ENCODE measurements at places on chromosomes 7 and 10.
A peak's percentile ranks its signal among the peaks of the same experiment; 100 is the strongest.

- DNase-seq = peak; percentile 48
Measured at GRCh38 chr10:49407552-49408137, 11.8 kb upstream of the DRGX start.

DNA sequence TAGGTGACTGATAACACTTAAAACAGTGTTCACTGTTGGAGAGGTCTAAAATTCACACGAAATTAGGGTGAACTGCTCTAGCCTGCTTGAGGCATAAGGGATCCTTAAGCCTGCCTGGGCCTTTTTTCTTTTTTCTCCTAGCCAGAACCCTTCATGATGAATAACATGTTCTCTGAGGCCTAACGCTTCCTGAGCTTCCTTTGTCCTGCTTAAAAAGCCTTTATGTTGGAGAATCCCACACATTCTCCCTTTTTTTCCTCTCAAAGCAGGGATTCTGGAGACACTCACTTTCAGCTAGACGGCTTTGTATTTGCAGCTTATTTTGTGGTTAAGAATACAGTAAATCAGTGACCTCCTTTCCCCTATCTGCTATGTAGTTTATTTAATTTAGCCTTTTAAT is 354.7 kb upstream of the PHF14 start:
- DNase-seq = no peak

DNA sequence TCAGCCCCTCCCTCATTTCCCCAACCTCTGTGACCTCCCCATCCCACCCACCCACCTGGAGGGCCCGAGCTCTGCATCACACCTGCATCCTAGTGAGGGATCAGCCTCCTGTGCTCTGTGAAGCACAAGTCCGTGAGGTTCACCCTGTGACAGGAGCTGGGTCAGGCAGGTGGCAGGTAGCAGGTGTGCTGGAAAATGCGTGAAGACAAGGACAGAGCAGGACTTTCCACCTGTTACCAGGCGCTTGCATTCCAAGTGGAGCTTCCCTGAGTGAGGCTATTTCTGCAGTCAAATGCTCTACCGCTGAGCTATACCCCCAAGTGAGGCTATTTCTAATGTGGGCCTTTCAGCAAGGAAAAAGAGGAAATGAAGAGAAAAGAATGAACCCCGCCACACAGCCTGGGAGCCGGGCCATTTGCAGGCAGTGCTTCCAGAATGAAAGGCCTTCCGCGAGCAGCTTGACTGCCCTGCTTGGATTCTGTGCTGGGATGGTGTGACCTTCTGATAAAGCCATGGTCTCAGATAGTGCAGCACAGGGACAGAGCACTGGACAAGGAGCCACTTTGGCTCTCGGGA is 13.3 kb upstream of the CPXM2 start:
- no peak for DNase-seq

GRCh38 chr7:51316262-51316665 is 345 bp downstream of the COBL start:
- no peak for DNase-seq

DNA sequence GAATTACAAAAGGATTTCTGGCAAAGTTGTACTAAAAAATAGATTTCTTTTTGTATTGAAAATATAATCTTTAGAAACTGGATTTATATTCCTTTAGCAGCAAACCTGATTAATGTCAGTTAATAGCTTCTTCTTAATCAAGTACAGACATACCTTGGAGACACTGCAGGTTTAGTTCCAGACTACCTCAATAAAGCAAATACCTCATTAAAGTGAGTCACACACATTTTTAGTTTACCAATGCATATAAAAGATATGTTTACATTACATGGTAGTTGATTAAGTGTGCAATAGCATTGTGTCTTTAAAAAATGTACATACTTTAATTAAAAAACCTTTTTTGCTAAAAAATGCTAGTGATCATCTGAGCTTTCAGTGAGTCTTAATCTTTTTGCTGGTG is 215.0 kb downstream of the BICC1 start:
- DNase-seq = no peak

- DNase-seq = no peak
Measured at GRCh38 chr10:103803941-103804340, 51.4 kb downstream of the SH3PXD2A start.

DNA sequence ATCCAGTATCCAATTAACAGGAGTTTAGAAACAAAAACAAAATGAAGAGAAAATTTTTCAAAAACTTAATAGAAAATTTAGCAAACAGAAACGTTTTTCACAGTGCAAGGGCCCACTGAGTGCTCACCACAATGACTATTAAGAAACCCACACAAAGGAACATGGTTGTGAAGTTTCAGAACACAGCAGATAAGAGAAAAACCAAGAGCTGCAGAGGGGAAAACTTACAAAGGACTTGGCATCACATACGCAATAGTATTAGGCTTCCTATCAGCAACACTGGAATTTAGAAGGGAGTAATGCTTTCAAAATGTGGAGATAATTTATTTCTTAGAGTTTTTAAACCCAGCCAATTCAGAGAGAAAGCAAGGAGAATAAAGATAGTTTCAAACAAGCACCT is 1.7 kb upstream of the C7orf25 start:
- no peak for DNase-seq

DNA sequence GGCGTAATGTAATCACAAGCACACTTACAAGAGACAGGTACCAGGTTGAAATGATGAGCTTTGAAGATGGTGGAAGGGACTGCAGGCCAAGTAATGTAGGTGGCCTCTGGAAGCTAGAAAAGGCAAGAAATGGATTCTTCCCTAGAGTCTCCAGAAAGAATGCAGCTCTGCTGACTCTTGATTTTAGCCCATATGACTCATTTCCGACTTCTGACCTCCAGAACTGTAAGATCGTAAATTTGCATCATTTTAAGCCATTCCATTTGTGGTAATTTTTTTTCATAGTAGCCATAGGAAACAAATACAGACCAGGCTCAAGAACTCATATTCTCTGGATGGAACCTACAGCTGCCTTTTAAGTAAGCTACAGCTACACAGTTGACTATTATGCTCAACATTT is 315.5 kb downstream of the MAGI2 start:
- DNase-seq = no peak

- no peak for DNase-seq
Measured at GRCh38 chr10:30979956-30980355, 51.7 kb downstream of the ZNF438 start.

GRCh38 chr7:112546723-112547513 is 66.1 kb downstream of the LSMEM1 start:
- no peak for DNase-seq

- DNase-seq = peak; percentile 15
Measured at GRCh38 chr10:97572214-97572989, at the start of gene ANKRD2. ANKRD2 (plus strand) TSS chr10:97572779; CDS start chr10:97572789, 10 bp downstream.

DNA sequence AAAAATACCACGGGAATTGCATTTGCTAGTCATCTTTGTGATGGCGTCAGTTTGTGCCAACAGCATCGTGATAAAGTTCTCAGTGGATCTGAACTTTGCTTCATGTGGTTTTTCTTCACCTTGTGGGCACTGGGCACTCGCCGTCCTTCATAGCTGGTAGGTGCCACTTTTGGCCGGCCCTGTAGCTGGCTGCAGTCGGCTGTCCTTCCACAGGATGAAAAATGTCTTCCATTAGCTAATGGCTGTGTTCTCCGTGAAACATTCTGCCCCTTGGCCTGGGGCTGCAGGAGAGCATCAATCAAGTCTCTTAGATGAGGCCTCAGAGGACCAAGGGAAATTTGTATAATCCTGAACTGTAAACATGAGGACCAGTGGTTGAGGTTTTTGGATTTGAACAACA is 145.3 kb downstream of the DYNC1I1 start:
- no peak for DNase-seq

GRCh38 chr10:124588736-124589490 is 127.3 kb downstream of the LHPP start:
- no peak for DNase-seq
